ENCODE measurements at places on chromosomes 1 and 21.

DNA sequence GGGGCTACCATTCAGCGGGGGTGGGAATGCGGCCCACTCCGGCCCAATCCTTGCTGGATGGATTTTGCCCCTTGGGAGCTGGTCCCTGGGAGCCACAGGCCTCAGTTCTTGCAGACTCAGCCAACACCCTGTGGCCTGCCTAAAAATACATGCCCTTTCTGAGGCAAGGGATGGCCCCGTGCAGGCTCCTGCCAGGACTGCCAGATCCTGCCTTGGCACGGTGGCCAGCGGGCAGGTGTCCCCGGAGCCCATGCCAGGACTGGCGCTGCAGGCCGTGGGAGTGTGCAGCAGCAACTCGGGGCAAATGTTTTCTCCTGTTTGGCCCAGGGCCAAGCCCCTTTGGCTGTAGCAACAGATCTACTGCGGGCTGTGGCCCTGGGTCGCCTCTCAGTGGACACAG lies 1.6 kb upstream of the PANK4 start:
- no peak for DNase-seq

DNA sequence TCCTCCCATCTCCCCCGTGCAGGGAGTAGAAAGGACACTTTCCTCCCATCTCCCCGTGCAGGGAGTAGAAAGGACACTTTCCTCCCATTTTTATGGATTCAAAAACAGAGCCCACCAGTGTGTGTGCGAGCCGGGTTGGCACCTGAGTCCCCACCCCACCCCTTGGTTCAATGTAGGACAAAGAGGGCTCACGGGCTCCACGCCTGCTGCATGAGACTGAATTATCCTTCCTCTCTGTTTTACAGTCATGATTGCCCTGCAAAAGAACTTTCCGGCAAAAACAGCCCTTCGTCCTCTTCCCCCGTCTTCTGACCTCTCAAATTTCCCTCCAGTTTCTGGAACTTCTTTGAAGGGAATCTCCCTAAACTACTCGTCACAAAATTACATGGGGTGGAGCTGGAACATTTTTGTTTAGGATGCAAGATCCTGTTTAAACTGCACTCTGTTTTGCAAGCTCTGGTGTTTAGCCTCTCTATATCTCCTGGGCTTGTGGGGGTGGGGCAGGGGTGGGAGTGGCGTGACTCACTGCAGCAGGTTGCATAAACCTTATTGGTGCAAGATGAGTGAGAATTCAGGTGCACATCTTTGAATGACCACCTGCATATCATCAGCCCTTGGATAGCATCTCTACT lies 99.8 kb downstream of the PSMG1 start:
- no peak for DNase-seq

GRCh38 chr1:92030656-92031107 lies 897 bp downstream of the EPHX4 start:
- DNase-seq: no peak

GRCh38 chr1:151006327-151007052 lies at the start of gene MINDY1:
Gene MINDY1, minus strand, starts transcription at chr1:151006902. Its CDS starts 4,285 bp downstream, at chr1:151002617.
- no peak for DNase-seq

- DNase-seq: no peak
These were observed 4.2 kb downstream of the SFPQ start for GRCh38 chr1:35188578-35189392.

Data from effector memory CD8-positive, alpha-beta T cell (primary cell).